ENCODE measurements at places on chromosomes 13 and 19.

- DNase-seq, result no peak
Observed at GRCh38 chr19:3142292-3142670, 6.4 kb downstream of the GNA15 start.

- no peak for DNase-seq
Observed at GRCh38 chr13:40336228-40337221, 329.9 kb downstream of the FOXO1 start.

DNA sequence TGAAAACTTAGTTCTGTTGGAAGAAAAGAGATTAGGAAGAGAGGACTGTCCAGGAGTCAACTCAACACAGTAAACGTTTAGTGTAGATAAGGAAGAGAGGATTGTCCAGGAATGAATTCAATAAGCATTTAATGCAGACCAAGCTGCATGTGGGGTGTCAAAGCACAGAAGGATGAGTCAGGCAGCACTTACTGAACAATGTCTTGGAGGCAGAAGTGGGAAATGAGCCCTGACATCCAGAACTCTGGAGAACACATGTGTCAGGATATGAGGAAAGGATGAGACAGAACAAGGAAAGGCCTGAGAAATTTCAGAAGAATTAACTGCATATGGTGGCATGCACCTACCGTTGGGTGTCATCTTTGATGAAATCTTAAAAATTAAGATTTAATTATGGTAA is 429.2 kb upstream of the HTR2A start:
- DNase-seq, result no peak

DNA sequence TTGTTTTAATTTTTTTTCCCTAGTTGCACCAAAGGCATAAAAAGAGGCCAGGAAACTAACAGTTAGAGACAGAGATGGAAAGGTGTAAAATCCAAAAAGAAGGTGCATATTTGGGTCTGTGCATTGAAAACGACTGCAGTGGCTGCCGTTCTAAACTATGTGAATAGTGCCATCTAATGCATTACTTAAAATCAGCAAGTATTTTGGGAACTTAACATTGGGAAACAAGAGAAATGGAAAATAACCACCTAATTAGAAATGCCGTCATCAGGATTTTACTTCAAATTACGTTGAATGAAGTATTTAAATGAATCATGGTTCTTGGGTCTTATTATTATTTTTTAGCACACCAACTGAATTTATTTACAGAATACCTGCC is 189.5 kb upstream of the MIR17HG start:
- no peak for DNase-seq

GRCh38 chr13:113126265-113127150 is 3.9 kb downstream of the F10 start:
- peak; percentile 22 for DNase-seq

DNA sequence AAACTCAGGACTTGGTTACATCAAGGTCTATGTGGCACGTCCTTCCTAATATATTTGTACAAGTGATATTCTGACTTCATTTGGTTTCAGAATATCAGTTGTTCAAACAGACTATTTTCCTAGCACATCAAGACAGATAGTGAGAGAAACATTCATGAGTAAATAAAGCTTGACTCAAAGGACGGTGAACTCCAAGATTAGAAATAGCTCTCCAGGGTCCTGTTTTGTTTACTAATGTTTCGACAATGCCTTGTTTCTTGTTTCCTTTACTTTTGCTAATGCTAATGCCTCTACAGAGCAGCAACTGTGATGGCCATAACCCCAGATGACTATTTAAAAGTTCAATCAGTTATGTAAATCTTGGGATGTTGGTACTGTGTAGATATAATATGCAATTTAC is 313.9 kb downstream of the KLF12 start:
- DNase-seq, result no peak

DNA sequence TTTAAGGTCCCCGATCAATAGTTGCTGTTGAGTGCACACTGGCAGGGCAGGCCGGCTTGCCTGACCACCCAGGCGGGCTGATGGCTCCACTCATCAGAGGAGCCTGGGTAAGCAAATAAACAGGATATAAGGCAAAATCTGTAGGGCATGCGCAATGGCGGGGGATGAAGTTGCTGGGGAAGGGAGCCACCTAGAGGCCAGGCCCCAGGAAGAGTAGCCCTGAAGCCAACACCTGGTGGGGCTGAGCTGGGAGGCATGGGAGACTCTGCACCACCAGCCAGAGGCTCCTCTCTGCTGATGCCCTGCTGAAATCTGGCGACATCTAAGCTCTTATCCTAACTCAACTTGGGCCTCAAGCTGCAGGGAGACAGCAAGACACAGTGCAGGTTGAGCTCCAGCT is 324.3 kb downstream of the ZNF536 start:
- DNase-seq, result no peak

DNA sequence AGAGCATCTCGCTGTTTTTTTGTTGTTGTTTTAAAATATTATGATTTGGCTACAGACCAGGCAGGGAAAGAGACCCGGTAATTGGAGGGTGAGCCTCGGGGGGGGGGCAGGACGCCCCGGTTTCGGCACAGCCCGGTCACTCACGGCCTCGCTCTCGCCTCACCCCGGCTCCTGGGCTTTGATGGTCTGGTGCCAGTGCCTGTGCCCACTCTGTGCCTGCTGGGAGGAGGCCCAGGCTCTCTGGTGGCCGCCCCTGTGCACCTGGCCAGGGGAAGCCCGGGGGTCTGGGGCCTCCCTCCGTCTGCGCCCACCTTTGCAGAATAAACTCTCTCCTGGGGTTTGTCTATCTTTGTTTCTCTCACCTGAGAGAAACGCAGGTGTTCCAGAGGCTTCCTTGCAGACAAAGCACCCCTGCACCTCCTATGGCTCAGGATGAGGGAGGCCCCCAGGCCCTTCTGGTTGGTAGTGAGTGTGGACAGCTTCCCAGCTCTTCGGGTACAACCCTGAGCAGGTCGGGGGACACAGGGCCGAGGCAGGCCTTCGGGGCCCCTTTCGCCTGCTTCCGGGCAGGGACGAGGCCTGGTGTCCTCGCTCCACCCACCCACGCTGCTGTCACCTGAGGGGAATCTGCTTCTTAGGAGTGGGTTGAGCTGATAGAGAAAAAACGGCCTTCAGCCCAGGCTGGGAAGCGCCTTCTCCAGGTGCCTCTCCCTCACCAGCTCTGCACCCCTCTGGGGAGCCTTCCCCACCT is 183.3 kb downstream of the KDM4B start:
- no peak for DNase-seq

DNA sequence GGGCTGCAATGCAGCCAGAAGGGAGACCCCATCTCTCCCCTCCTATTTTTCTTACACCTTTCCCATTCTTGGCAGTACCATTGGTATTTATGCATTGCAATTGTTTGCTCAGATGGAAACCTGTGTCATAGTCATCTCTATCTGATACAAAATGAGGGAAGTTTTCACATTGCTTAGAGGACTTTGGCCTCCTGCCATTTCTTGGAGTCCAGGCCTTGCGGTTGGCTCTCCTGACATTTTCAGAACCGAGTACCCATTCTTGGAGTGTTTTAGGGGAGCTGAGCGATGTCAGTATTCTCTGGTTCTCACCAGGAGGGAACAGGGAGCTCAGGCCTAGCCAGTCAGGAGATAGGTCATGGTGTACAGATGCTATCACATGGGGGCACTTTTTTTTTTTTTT is 1.5 kb downstream of the SIN3B start:
- no peak for DNase-seq

DNA sequence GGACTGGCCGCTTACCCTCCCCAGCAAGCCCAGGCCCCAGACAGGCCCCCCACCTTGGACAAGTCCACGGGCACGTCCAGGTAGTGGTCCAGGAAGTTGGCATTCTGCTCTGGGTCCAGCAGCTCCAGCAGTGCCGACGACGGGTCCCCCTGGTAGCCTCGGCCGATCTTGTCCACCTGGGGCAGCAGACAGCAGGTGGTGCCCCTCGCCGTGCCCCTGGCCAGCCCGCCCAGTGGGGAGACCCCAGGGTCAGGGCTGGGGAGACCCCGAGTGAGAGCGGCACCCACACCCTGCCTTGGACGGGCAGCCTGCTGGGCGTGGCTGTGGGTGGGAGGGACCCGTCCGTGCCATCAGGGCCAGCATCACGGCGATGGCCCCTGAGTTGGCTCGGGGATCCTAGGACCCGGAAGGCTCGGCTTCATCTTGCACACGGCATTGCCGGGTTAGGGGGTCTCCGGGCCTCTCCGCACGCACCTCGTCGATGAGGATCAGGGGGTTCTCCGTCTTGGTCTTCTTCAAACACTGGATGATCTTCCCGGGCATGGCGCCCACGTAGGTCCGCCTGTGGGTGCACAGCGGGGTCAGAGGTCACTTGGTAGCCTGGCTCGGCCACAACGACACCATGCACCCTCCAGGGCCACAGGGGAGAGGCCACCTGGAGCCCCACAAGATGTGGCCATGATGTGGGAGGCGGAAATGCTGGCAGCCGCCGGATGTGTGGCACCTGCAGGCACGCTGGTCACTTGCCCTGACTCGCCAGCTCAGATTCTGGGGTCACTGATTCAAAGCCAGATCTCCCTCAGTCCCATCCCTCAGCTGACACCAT is 6.3 kb downstream of the RPL36 start:
- DNase-seq, result no peak

DNA sequence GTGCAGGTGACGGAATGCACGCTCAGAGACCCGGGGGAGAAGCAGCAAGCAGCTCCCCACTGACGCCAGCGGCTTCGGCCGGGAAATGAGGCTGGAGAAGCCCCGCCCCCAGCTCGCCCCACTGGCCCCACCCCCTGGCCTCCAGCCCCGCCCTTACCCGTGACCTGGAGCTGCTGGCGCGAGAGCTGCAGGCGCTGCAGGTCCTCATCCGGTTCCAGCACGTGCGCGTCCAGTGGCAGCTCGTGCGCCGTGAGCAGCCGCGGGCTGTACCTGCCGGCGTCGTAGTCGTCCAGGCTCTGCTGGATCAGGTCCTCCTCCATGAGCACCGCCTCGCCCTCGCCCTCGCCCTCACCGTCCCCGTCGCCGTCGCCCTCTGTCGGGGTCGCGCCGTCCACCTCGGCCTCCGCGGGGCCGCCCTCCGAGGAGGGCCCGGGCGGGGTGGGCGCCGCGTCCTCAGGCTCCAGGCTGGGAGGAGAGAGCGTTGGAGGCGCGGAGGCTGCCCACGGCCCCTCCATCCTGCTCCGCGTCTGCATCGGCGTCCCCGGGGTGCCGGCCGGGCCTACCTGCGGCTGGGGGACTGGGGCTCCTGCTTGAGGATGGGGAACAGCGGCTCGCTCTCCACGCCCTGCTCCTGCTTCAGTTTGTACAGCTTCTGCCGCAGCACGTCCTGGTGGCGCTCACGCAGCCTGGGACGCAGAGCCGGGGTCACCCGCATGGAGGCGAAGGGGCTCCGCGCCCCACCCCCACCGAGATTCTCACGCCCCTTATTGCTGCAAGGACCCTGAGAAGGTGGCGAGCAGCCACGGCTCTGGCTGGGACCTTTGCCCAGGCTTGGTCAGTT is 6.4 kb upstream of the TBXA2R start:
- no peak for DNase-seq

- DNase-seq, result no peak
Observed at GRCh38 chr13:95603887-95604555, 40.5 kb downstream of the DZIP1 start.

DNA sequence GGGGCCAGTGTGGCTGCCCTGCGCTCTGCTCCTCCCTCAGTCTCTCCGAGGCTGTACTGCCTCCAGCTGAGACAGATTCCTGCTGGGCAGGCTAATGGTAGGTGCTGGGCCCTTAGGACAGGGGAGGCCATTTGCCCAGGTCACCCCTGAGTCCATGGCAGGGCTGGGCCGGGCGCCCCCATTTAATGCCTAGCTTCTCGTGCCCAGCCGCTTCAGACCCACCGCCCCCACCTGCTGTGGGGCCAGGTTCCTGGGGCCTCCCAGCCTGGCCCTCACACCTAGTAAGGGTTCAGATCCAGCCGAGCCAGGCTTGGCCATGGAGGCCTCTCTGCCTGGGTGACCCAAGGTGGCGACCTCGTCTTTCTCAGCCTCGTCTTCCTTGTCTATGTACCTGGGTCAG is 17.8 kb downstream of the PIAS4 start:
- DNase-seq, result no peak

GRCh38 chr19:45340899-45341453 is 426 bp downstream of the KLC3 start:
- DNase-seq, result no peak
